Progenitor cell of endocrine pancreas (in vitro differentiated cells): ENCODE measurements at places on chromosomes 3 and 15. TPM values are rescaled to one million over a fixed set of nuclear protein-coding genes. Genes with fewer than 3 reads are reported as not detected.

DNA sequence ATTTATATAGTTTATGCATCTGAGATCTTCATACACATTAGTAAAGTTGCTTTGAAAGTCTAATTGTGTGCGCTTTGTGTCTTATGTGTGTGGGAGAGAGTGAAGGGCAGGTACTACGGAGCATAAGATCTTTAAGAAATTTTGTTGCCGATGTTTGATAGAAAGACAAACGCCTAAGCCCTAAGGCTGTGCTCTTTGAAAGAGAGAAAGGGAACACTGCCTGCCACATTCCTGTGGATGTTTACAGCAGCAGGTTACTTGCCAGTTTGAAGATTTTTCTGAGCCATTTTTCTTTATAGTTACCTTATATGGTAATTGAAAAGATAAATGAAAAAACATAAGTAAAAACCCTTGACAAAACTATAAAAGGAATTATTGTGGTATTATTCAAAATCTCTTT is 17.0 kb downstream of the DTWD1 start:
- no peak for DNase-seq

GP9 gene
- not detected in 2 replicates for total RNA-seq

COX5A gene
- 189 and 191 TPM in 2 replicates for total RNA-seq

- no peak for DNase-seq
These were observed 56.1 kb upstream of the TRPM1 start for GRCh38 chr15:31157644-31158069.

GRCh38 chr3:61381745-61382392 is 130.6 kb upstream of the FHIT start:
- no peak for DNase-seq

DNA sequence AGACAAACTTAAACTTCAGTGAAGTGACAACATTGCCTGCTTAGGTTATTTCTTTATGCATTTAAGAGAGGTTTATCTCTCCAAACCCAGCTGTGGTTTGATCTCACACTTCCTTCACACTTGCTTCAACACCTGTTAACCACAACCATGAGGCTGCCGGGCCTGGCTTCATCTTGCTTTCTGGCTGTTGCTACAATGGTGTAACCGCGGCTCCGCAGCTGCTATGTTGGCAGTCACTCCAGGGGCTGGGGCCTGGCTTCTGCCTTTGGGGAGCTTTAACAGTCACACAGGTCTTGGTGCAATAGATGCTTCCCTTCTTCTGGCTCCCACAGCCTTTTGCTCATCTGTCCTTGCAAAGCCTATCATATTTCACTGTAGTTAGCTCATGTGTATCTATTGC is 72.9 kb upstream of the MNS1 start:
- DNase-seq: no peak

CPNE4 gene
- 4.6 and 5.5 TPM in 2 replicates for total RNA-seq

GRCh38 chr15:72614810-72615532 is 39.5 kb upstream of the GOLGA6B start:
- no peak for DNase-seq

GRCh38 chr3:59862686-59863085 is 812.9 kb upstream of the CFAP20DC start:
- no peak for DNase-seq

SPATA12 gene
- 0.14 and 0.16 TPM in 2 replicates for total RNA-seq

BCHE gene
- 1.1 and 2.1 TPM in 2 replicates for total RNA-seq

LRRC31 gene
- 0.67 and 1.2 TPM in 2 replicates for total RNA-seq

GRCh38 chr3:12472796-12473195 is 11.5 kb upstream of the TSEN2 start:
- DNase-seq: no peak
